HepG2 (cell line): ENCODE measurements at places on chromosomes 6 and 20. TPM values are rescaled to one million over a fixed set of nuclear protein-coding genes. Genes with fewer than 3 reads are reported as not detected.

DNA sequence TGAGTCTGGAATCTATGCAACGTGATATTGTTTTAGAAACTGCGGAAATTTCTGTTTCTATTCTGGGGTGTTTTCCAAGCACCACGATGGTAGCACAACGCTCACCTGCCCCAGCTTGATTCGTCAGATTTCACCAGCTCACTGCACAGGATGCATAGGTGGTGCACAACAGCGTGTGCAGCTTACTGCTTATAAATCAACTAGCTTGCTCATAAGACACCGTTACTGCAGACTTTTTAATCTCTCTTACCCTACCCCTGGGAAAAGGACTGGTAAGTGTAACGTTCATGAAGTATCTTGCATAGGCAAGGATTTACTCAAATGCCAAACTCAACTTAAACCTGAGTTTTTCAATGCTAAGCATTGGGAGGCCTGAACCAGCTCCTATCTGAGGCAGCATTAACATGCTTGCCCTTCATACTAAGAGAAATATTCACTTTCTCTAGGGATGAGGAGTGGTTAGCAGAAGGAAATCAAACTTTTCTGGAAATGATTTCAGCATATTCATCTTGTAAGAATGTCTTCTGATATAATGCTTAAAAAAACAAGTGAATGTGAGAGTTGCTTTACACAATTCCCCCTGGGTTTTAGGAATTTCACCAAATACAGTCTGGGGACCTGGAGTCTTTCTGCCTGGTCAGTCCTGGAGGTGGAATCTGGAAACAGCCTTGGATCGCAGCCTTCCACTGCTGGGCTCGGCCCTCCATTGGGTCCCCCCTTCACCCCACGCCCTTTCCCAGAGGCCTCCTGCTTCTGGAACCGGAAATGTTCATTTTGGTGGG lies 100.6 kb downstream of the DACT2 start:
- DNase-seq: no peak

DNA sequence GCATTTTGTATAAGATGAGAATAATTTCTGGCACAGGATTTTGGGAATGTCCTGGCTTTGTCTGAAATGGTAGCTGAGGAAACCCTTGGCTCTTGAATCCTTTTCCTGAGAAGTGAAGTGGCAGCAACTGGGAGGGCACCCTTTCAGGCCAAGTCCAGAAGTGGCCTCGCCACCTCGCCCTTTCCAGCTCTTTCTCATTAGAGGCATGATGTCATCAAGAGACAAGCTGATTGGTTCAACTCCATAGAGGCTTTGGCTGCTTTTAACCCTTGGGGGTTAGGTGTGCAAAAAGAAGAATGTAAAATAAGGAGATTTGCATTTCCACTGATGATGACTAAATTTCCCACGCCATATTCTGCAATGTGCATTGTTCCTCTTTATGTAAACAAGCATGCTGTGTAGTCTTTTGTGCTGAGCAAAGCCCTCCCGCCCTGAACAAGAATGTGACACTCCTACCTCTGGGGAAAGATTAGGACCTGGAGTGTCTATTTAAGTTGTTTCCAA lies 116.5 kb downstream of the TCP11 start:
- DNase-seq: peak; percentile 28

AIF1 gene
- 1.4 and 1.5 TPM in 2 replicates for polyA plus RNA-seq

TAGAP gene
- polyA plus RNA-seq: not detected in 2 replicates

KATNA1 gene
- polyA plus RNA-seq: 11.4 and 14.8 TPM in 2 replicates

DNA sequence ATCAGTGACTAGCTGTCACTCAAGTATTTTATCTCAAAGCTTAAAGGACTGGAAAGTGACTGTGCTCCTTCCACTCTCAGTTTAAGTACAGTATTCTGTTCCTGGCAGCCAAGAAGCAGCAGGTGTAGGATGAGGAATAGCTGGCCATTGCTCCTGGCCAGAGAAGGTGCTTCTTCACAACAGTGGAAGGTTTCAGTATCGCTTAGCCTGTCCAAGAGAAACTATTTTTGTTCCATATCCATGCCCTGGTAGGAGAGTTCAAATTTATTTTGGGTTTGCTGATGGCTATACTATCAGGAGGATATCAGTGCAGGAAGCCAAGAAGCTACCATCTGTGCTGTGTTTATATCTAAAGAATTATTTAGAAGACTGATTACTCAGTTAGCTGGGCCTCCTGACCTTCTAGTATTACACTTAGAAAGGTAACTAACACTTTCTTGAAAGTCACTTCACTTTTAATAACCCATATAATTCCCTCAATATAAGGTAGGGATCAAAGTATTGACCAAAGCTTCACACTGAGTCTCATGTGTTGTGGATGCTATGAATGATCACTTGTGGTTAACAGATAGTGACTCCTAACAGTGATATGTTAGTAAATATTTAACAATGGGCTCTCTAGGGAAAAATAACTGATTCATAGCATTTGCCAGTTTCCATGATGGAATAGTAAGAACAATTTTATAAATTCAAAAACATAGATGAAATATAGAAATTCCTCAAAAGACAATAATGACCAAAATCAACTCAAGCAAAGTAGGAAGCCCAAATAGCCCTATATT lies 99.9 kb downstream of the AIG1 start:
- no peak for DNase-seq

RIPOR2 gene
- 0.05 and 0.16 TPM in 2 replicates for polyA plus RNA-seq

DNA sequence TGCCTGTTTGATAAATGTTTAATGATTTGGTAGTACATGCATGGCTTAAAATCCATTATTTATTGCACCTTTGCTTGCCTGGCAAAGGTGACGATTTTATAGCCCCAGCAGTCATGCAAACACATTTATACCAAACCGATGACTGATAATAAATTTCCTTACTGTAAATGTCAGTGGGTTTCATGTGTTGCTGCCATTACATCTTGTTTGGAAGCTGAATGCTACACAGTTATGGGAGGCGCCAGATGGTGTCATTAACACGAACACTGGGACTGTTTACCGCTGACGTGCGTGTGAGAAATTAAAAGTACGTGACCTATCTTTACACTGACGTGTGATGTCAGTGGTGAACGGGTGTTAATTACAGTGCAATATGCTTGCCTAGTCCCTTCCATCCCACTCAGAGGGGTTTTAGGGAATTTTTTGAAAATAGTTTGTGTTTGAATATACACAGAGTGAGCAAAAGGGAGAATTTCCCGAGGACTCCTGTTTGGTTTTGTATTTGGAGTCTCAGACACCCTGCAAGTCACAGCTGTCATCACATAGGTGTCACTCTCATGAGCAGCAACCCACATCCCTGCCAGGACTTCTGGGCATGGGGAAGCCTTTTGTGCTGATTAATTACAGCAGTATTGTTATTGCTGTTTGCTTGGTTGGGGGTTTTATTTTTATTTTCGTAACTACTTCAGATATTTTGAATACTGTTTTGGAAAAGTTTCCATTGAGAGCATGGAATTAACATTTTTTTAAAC lies 151.8 kb upstream of the INSM1 start:
- DNase-seq: no peak

GRCh38 chr20:47377122-47377722 lies 20.7 kb upstream of the ZMYND8 start:
- no peak for DNase-seq

MEI4 gene
- not detected in 2 replicates for polyA plus RNA-seq

GPR6 gene
- not detected in 2 replicates for polyA plus RNA-seq

DNA sequence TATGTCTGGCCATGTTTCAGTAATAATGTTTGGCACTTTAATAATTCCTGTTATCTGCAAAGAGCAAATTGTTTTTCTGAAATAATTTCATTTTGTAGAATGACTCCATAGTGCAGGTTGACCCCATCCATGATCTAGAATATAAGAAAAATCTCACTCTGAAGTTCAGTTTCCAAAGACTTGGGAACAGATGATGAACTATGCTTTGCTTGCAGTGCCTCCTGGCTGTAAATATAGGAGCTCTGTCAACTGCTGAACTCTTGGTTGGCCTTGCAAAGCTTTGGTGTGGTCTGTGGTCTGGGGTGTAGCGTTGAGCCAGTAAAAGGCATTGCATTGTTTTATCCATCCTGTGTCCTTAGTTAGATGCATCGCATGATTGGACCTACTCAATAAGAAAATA lies 104.0 kb downstream of the PLCB4 start:
- DNase-seq: no peak

ELOVL4 gene
- polyA plus RNA-seq: not detected in 2 replicates

RNF217 gene
- 1.9 and 2.4 TPM in 2 replicates for polyA plus RNA-seq

GRCh38 chr6:105929626-105930025 lies 156.5 kb upstream of the PRDM1 start:
- no peak for DNase-seq

- no peak for DNase-seq
Observed at GRCh38 chr6:122930252-122931180, 65.5 kb upstream of the CLVS2 start.

DNA sequence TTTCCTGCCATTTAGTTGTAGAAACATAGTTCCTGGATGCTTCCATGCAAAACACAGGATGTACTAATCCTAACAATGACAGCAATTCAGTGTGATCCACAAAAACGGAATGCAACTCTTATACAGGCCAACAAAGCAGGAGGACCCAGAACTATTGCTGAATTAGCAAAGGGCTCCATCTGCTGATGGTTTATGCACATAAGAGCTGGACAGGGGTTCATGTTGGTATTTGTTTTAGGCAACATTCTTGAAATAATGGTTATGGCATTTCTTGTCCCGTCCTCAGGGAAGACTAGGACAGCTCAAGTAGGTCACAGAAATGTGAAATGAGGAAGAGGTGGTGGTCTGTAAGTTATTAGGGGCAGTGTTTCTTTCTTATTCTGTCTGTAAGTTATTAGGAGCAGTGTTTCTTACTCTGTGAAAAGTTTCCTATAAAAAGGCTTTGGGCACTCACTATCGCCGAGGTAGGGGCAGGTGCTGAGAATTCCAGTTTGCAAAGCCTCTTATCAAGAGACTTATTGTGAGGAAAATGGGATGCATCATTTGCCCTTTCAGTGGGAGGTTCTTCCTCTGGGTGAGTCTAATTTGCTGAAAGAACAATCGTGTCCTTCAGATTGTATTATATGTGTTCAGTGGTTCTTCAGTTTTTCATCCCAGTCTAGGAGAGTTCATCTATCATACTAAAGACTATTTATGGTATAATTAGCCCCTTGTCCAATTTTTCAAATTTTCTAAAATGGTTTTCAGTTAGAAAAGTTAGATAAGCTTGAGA lies 171.1 kb downstream of the MCHR2 start:
- peak; percentile 64 for DNase-seq

- DNase-seq: no peak
Observed at GRCh38 chr6:132041706-132042105, 90.5 kb upstream of the CCN2 start.

GRCh38 chr20:47111576-47111975 lies 216.9 kb downstream of the EYA2 start:
- DNase-seq: no peak

DNA sequence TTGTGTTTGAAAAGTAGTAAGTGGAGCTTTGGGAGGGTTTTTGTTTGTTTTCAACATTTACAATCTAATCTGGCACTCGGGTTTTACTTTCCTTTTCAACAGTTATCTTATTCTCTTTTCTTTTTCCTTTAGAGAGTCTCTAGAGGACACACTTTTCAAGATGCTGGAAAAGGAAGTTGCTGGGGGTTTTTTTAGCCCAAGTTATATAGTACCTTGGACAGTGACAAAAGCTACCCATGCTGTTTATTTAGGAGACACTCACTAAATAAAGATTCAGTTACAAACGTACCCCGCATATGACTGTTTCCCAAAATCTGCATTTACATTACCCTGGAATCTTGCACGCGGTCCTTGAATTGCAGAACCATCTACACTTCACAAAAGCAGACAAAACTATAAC lies 78.8 kb downstream of the MAP7 start:
- no peak for DNase-seq

DNA sequence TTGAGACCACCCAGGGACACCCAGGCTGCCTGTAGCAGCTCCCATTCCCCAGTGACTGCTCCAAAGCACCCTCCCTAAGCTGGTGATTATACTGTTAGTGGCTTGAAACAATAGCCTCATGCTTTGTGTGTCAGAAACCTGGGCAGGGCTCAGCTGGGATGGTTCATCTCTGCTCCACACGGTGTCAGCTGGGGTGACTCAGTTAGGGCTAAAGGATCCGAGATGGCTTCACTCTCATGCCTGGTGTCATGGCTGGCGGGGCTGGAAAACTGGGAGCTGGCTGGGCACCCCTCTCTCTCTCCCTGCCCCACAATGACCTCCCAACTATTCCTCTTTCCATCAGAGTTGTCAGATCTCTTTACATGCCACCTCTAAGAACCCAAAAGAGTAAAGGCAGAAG lies 44.4 kb downstream of the ANKRD60 start:
- no peak for DNase-seq

IL20RA gene
- not detected in 2 replicates for polyA plus RNA-seq

GRCh38 chr6:158026054-158026900 lies 44.6 kb downstream of the SYNJ2 start:
- DNase-seq: peak; percentile 83

DNA sequence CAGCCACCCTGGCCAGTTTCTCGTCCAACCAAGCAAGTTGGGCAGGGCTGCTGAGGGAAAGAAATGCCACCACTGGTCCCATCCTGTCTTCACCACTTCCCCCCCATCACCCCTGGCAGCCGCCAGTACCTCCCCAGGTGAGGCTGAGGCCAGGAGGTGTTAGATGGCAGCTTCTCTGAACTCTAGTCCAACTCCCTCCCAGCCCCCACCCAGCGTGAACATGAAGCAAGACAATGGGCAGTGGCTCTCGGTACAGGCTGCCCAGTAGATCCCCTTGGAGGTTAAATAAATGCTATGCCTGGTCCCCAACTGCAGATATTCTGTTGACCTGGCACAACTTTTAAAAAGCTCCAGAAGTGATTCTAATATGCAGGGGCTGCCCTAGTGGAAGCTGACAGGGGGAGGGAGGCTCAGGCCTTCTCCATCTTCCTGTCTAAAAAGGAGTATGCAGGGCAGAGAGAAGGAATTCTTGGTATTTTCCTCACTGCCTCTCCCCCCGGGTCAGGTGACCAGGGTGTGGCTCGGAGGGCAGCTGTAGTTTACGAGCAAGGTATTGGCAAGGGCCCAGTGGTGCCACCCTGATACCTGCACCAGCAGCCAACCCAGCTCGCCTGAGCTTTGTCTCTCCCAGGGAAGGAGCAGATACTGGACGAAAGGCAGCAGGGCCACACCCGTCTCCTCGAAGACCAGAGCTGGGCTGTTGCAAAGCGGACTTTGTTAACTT lies 25.7 kb downstream of the KCNK5 start:
- no peak for DNase-seq

- DNase-seq: peak; percentile 31
Observed at GRCh38 chr6:98927534-98927933, 20.2 kb downstream of the FBXL4 start.

DNA sequence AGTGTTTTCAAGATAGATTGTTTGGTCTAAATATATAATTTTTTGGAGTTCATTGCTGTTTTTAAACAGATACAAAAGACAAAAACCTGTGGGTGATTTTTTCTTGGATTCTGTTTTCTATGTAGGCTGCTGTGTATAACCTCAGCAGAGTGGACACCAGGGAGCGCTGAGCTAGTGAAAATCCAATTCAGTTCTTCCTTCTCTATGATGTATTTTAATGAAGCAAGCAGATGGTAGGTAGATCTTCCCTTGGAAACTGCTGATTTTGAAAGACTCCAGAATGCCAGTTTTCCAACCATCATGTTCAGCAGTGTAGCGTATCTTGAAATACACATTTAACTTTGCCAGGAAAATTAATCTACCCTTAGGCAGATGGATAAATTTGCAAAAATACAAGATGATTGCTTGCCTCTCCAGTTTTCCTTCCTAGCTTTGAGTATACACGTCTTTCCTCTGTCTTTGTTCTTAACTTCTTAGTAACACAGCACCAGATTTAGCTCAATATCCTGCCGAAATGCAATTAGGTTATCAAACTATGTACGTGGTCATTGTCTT lies 178.0 kb downstream of the PHF3 start:
- DNase-seq: no peak

SLC22A7 gene
- polyA plus RNA-seq: 5.3 and 12.3 TPM in 2 replicates

LPA gene
- polyA plus RNA-seq: 0.04 TPM in 1 of 2 replicates, not detected in the other
